Hematopoietic multipotent progenitor cell treated with erythropoietin and hydrocortisone succinate and interleukin-3 and kit ligand, for 4 days (in vitro differentiated cells): ENCODE measurements at places on chromosomes 5 and 9.

- peak; percentile 68 for DNase-seq
Measured at GRCh38 chr5:40879163-40879942, 29.9 kb upstream of the C7 start.

- DNase-seq = no peak
Measured at GRCh38 chr9:98342098-98342819, 86.8 kb upstream of the TBC1D2 start.

GRCh38 chr5:68480335-68480940, 264.9 kb downstream of the PIK3R1 start:
- DNase-seq = peak; percentile 36

- no peak for DNase-seq
Measured at GRCh38 chr5:137587919-137588318, 88.8 kb upstream of the SPOCK1 start.

GRCh38 chr5:96459313-96460121, 26.5 kb upstream of the PCSK1 start:
- no peak for DNase-seq

- DNase-seq = peak; percentile 88
Measured at GRCh38 chr5:129904102-129904666, at the start of gene CHSY3. Gene CHSY3 (plus strand): TSS chr5:129904465.

DNA sequence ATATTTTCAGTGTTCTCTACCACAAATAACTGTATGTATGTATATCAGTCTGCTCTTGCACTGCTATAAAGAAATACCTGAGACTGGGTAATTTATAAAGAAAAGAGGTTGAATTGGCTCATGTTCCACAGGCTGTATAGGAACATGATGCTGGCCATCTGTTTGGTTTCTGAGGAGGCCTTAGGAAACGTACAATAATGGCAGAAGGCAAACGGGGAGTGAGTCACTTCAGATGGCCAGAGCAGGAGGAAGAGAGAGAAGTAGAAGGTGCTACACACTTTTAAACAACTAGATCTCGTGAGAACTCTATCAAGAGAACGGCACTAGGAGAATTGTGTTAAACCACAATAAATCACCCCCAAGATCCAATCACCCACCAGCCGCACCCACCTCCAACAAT, 121.7 kb downstream of the ADAMTS6 start:
- DNase-seq = no peak

GRCh38 chr9:137311986-137312851, 10.1 kb upstream of the NRARP start:
- peak; percentile 0 for DNase-seq

- peak; percentile 65 for DNase-seq
Measured at GRCh38 chr5:44332285-44332971, 56.8 kb downstream of the FGF10 start.

- peak; percentile 73 for DNase-seq
Measured at GRCh38 chr5:149358294-149358651, 427 bp downstream of the PCYOX1L start.

DNA sequence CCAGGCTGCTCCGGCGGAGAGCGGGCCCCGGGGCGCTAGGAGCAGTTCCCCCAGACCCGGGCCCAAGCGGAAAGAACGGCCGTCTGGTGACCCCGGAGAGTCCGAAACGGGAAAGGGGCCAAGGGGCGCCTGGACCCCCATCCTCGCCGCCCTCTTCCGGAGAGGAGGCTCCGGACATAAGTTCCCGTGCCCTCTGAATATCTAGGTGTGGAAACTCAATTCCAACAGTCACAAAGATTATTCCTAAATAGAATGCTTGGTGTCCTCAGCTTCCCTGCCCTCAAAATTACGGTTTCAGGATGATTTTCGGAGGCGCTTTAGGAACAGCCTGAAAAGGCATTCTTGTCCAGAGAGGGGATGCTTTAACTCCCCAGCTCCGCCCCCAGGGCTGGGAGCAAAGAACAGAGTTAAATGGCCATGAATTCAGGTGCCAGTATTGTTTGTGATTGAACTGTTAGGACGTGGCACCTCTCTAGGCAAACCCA, 681 bp upstream of the LHFPL2 start:
- DNase-seq = no peak

GRCh38 chr5:33725806-33726205, 166.0 kb downstream of the ADAMTS12 start:
- DNase-seq = no peak
